ENCODE measurements at places on chromosomes 7 and 10.

- DNase-seq, result no peak
These were observed 13.1 kb downstream of the DRGX start for GRCh38 chr10:49382826-49383225.

DNA sequence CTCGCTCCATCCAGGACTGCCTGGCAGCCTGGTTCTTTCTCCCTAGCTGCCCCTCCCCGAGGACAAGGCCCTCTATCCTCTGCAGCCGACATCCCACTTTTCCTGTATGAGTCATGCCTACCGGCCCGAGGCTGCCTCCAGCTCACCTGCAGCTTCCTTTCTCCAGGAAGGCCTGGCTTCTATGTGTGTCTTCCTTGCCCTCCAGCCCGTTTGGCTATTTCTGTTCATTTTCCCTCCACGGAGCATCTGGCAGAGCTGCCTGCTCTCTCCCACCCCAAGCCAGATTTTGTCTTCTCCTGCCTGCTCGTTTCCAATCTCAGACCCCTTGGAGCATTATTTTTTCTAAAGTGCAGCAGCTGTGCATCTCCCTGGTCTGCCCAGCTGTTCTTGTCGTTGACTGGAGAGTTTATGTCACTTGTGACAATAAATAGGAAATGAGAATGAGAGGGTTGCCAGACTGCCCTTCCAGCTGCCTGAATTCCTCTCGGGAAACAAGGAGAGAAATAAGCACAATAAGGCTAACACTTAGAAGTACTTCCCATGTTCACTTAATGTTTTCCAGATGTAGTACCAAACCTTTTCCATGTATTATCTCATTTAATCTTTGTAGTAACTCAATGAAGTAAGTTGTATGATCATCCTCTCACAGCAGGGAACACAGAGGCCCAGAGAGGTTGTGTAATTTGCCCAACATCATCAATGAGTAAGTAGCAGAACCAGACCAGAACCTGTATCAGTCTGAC lies 19.7 kb downstream of the UBTD1 start:
- peak; percentile 18 for DNase-seq

GRCh38 chr7:127844165-127844564 lies 187.1 kb downstream of the LRRC4 start:
- DNase-seq, result peak; percentile 54

DNA sequence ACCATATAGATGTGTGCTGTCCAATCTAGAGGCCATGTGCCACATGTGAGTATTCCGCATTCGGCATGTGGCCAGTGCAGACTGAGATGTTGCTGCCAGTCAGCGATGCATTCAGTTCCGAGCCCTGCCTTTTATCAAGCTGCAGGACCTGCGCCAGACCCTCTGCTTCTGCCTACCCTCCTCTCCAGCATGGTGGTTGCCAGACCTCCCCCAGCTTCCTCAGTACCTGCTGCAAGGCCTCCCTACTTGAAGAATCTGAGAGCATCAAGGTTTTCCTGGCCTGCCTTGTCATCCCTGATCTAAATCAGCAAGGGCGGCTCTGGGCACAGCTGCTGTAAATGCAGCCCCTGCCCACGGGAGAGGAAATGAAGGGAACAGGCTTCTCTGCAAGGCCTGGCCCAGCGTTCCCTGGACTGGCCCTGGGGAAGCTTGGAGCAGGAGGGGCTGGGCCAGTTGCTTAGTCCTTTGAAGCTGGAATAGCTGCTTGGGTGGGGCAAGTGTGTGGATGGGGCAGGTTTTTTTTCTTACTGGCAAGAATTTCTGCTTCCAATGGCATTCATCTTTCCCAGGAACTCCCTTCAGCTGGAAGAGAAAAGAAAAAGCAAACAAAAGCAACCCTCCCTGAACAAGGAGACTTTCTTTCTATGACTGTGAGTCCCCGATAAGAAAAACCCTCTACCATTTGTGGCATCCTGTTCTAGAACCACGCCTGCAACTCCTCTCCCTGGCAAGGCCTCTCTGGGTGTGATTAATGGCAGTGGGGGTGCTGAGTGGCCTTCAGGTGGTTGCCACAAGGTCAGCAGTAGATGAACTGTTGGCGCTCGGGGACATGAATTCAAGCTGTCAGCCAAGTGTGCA lies 93.0 kb downstream of the NHLRC2 start:
- DNase-seq, result no peak

Data from NCI-H2029 (cell line).